ENCODE measurements at places on chromosomes 1 and 21.
A peak's percentile ranks its signal among the peaks of the same experiment; 100 is the strongest.

DNA sequence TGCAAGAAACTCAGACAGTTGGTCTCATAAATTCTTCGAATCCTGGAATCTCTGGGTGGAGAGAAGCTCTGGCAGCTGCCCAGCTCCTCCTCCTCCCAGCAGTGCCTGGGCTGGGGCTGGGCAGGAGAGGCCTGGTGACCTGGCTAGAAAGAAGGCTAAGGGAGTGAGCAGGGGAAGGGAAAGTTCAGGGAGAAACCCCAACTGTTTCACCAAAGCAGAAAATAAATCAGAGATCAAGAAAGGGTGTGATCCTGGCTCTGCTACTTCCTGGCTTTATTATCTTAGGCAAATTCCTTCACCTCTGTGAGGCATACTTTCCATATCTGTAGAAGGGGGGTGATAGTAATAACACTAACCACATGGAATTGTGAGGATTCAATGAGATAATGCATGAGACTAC is 8.8 kb upstream of the COL16A1 start:
- DNase-seq: no peak

DNA sequence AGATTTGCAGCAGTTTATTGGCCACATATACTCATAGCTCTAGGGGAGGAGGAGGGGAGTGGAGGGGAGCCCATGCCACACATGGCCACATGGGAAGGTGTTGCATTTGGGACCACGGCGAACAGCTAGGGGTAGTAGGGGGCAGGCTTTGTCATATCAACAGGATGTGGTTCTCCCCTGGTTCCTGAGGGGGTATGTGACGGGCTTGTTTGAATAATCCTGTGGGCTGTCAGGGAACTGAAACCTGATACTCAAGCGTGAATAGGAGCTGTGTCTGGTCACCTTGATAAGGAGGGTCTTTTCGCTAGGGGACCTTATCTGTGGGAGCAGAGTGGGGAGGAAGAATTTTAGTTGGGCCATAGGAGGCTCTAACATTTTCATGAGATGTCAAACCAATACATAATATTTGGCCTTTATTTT is 264.7 kb downstream of the CTH start:
- no peak for DNase-seq

- peak; percentile 65 for DNase-seq
These were observed 24.8 kb downstream of the ADGRB2 start for GRCh38 chr1:31739346-31739745.

GRCh38 chr21:40681164-40681859 is 165.6 kb downstream of the DSCAM start:
- DNase-seq: no peak

DNA sequence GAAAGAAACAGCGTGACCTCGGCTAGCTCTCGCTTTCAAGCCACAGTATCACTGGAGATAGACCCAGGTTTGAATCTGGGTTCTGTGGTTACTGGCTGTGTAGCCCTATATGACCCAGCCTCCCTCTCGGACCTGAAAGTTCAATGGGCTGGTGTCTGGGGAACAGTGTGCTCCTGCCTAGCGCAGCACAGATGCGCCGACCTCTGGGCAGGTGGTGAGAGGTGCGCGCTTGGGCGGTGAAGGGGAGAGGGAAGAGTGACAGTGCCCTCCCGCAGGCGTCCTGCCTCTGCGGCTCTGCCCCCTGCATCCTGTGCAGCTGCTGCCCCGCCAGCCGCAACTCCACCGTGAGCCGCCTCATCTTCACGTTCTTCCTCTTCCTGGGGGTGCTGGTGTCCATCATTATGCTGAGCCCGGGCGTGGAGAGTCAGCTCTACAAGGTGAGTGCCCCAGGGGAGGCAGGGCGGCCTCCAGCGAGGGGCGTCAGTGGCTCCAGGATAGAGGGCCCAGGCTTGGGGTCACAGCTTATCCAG is 10.5 kb downstream of the SERINC2 start:
- no peak for DNase-seq

DNA sequence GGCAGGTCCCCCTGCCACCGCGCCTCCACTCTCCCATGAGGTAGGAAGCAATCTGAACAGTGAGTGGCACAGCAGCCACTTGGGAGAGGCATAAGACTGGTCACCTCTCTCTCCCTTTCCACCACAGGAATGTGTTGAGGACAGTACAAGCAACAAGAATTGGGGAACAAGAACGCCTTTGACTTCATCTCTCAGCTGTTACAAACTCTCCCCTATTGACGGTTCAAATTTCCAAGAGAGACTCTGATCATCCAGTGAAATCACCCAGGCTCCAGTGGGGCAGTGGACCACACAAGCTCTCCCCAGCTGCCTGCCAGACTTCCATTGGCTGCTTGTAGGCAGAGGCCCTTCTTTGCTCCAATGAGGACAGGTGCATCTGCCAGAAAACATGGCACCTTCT is 249.9 kb upstream of the JUN start:
- no peak for DNase-seq

DNA sequence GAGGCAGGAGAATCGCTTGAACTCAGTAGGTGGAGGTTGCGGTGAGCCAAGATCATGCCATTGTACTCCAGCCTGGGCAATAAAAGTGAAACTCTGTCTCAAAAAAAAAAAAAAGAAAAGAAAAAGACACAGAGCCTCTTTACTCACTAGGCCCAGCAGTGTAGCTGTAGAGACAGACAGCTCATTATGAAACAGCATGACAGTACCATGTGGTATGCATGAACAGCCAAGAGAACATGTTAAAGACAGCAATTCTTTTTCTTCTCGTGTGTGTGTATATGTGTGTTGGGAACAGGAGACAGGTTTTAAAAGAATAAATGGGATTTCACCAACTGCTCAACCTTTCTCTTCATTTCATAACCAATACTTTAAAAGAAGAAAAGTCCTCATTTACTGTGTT is 118.8 kb downstream of the PIK3R3 start:
- no peak for DNase-seq

DNA sequence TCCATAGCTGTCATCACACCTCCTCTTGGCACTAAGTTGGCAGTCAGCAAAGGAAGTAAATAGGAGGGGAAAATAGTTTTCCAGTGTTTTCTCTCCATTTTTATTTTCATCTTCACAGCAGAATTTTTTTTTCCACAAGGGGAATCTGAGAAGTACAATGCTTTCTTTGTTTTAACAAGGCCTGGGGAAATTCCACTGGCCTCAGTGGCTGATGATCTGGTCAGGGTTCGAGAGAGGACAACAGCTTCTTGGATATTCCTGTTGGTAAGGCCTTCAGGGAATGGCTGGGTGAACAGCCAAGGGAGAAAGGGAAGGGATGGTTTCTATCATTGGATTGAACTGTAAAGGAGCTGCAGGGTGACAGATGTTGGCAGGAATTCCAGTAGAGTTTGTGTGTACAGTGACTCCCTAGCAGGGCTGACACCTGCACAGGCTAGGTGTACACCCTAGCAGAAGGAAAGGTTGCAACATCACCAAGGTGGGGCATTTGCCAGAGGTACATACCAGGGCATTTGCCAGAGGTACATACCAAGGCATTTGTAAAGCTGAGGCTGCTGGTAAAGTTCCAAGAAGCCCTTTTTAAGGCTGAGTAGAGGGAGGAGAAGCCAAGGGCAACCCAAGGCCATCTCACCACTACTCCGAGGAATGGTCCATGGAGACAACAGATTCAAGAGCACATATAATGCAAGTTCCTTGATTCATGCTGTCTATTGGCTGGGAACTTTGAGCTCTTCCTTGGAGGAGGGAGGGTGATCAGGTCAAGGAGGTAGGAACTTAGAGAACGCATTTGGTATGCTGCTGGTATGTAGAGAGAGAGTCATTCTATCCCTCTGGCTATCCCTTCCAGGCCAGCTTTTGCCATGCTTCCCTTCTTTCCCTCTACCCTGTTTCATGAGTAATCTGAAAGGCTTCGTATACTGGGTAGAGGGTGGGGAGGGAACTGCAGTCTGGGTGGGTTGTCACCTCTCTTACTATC is 3.1 kb downstream of the GJA5 start:
- no peak for DNase-seq

DNA sequence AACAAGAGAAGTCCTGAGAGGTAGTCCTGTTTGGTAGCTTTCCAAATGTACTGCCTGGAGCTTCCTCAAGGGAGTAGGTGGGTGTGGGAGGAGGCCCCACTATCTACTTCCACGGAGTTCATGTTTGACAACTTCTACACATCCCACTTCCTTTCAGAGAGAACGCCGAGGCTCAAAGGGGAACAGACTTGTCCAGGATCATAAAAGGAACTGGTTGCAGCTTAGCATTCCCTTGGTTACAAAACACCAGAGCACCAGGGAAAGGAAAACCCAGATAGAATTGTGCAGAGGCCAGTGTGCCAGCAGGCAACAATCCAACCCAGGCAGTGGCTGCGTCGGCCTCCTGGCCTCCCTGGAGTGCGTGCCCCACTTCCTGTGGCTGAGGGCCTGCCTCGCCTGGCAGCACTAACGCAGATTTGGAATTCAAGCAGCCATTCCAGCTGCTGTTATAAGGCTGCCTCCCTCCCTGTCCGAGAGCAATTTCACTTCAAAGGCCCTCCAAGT is 4.2 kb upstream of the RAP1GAP start:
- no peak for DNase-seq

DNA sequence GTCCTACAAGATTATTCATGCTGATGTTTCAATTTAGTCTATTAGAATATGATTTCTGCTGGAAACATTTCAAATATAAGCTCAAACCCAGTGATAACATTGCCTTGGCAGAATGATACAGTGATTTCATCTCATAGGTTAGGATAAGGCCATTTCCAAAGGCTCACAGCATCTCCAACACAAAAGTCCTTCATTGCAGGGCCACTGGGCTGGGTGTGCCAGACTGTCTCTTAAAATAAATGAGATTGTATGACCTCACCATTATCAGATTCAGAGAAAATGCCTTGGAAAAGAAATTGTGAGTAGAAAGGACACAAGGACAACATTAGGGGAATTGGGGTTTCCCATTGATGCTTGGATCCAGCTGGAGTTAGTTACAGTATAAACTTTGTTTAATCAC is 30.4 kb downstream of the NGF start:
- no peak for DNase-seq

DNA sequence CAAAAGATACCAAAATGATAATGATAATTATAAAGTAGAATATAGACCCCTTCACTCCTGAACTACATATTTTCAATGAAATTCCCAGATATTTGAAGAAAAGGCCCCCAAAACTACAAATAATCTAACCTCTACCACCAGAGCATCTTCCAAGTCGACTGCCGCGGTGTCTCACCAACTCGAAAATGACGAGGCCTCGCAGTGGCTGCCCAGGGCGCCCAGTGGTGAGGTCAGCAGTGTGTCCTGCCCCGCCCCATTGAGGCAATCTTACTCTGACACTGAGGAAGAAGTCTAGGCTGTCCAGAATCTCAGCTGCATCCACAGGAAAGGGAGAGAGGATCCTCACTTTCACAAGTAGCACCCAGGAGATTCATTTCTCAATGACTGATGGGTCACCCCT is 5.2 kb downstream of the DUSP10 start:
- DNase-seq: no peak

DNA sequence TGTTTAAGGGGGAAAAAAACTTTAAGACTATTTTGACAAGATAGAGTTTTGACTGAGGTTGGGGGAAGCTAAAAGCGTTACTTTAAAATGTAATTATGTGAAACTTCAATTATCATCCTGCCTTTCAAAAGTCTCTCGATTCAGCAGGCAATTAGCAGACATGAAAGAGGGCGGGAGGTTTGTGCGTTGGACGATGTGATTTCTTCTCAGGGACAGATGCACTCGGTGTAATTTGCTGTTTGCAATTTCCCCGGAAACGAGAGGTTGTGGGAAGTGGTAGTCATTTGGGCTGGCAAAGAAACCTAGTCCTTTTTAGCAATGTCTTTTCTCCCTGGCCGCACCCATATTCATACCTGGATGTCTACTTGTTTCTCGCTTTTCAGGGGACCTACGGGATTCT is 27.1 kb downstream of the KAZN start:
- DNase-seq: no peak

DNA sequence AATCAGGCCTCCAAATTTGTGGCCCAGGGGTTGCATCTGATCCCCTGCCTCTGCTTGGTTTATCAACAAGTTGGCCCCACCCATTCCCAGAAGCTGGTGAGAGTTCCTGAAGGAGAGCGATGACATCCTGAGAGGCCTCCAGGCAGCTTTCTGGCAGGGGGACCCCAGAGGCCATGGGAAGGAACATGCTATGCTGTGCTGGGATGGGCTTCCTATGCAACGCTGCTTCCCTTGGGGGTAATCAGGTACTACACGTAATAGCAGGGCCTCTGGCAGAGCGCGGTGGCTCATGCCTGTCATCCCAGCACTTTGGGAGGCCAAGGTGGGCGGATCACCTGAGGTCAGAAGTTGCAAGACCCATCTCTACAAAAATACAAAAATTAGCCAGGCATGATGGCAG is 8.4 kb upstream of the MTF1 start:
- DNase-seq: no peak

GRCh38 chr1:195745189-195746010 is 862.8 kb downstream of the KCNT2 start:
- no peak for DNase-seq

DNA sequence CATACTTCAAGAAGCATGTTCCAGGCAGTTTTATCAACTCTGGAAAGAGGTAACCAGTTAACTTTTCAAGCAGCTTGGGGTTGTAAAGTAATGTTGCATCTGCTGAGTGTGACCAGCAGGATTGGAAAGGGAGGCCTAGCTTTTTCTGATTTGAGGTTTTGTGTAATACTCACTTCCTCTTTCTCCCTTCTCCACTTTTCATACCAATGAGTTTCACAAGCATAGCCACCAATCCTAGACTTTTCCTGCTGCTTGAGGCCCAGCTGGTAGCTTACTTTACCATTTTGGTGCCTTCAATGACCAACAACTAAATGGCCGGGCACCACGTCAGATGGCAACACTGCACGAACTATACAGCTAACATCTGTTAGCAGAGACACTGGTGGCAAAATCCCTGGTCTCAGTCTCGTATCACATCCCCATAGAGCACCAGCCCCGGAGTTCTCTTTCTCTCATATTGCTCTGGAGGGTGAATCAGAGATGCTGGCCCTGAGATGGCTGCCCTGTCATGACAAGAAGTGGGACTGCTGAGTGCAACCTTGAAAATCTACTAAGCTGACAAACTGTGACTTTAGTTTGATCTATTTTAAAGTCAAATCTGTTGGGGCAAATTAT is 14.8 kb upstream of the GPR88 start:
- no peak for DNase-seq

DNA sequence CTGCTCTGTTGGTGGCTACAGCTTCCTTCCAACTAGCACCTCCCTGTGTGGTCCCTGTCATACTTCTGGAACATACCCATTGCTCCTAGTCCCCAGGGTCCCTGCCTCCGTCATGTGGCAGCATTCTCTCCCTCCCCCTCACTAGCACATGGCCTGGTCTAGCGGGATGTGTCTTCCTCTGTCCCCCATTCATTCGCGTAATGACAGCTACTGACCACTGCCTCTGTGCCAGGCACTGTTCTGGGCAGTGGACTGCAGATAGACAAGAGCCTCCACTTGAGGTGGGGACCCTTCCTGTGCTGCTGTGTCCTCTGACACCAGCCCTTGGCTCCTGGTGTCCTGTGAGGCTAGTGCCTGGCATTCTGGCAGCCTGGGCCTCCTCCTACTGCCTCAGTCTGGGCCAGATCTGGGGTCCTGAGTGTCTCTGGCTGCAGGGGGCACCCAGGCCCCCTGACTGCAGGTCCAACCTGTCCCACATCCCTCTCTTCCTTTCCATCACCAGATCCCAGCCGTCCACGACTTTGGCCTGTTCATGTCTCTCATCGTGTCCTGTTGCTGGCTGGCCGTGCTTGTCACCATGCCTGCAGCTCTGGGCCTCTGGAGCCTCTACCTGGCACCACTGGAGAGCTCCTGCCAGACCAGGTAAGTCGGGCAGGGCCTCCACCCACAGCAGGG is 38.1 kb downstream of the DISP3 start:
- no peak for DNase-seq

- DNase-seq: no peak
These were observed 166.5 kb upstream of the CD34 start for GRCh38 chr1:208077232-208078075.
